ENCODE measurements at places on chromosomes 5 and 9.

GRCh38 chr5:61896811-61897210, 409.2 kb upstream of the KIF2A start:
- DNase-seq: no peak

DNA sequence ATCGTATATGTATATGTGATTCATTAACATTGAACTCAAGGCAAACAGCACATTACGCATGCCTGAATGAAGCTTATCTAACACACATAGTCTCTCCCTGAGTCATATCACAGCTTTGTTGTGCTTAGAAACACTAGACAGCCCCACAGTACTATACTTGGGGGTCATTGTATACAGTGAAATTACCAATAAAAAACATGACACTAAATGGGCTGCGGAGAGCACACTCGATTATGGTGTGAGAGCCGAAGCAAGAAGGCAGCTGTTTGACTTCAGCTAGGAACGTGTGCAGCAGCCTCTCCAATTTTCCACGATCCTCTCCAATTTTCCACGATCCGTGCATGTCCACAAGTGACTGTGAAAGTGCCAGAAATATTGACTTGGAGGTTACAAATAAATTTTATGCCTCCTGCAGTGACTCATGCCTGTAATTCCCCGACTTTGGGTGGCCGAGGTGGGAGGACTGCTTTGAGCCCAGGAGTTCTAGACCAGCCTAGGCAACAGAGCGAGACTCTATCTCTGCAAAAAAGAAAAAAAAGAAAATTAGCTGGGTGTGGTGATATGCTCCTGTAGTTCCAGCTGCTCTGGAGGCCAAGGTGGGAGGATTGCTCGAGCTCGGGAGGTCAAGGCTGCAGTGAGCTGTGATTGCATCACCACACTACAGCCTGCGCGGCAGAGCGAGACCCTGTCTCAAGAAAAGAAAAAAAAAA, 102.4 kb downstream of the DAPK1 start:
- DNase-seq: no peak

GRCh38 chr5:2254880-2255750, 372.4 kb upstream of the IRX4 start:
- no peak for DNase-seq

DNA sequence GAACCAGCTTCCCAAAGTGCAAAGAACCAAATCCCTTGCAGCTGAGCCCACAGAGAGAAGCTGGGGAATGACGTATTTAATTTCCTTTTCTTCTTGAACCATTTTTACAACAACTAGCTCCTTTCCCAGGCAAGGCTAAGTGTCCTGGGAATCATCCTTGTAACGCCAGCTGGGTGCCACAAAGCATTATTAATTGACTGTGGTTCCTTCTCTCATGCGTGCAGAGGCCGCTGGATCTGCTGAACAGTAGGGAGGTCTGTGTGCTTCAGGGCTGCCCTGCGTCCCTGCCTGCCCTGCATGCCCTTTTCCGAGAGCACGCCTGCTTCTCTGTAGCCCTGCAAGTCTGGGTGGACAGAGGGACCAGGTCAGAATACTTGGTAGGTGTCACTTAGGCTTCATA, 124.1 kb upstream of the OTULINL start:
- no peak for DNase-seq

DNA sequence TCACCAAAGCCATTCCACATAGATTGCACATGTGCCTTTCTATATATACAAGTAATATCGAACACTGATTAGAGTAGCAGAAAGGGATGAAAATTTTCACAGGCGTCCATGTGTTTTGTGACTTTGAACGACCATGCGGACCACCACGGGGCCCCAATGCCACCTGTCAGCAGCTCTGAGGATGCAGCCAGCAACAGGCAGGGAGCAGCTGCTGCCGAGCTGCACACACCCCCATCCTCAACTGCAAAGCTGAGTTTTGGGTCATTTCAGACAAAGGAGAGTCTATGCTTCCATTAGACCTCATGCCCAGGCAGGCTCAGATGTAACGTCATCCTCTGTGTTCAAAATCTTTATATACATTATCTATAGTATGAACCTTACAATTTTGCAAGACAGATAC, 503.8 kb downstream of the IRX1 start:
- DNase-seq: no peak

All from activated CD4-positive, CD25-positive, alpha-beta regulatory T cell (primary cell).